Endodermal cell (in vitro differentiated cells): ENCODE measurements at places on chromosomes 2 and 18. TPM values are rescaled to one million over a fixed set of nuclear protein-coding genes. Genes with fewer than 3 reads are reported as not detected.

The ST3GAL5 gene
- total RNA-seq: 19.1 to 26.6 TPM (median 23.4 TPM) in 3 replicates

GRCh38 chr2:200274116-200275075, 32.1 kb upstream of the SPATS2L start:
- no peaks in the 10 kb centered on the region for H3K27me3 ChIP-seq
- H3K27ac ChIP-seq: peak overlapping the region; percentile 79
- no peak for DNase-seq
- H3K36me3 ChIP-seq: no peaks in the 10 kb centered on the region
- no peak overlapping the region for H3K4me3 ChIP-seq

The SH2D6 gene
- 0.68 and 1.3 TPM in 2 replicates for total RNA-seq

GRCh38 chr2:108632332-108633160, 86.7 kb upstream of the RANBP2 start:
- no peaks in the 10 kb centered on the region for H3K4me1 ChIP-seq
- H3K27ac ChIP-seq: no peak overlapping the region
- no peak for DNase-seq
- no peak overlapping the region for H3K4me3 ChIP-seq
- H3K36me3 ChIP-seq: no peaks in the 10 kb centered on the region

GRCh38 chr2:127166231-127166860, 53.8 kb downstream of the CYP27C1 start:
- no peak overlapping the region for H3K27ac ChIP-seq
- peaks cover 21% of the 10 kb centered on the region for H3K27me3 ChIP-seq
- H3K4me3 ChIP-seq: no peak overlapping the region

The APCDD1 gene
- 4.7 to 11.9 TPM (median 6.5 TPM) in 3 replicates for total RNA-seq
